Smooth muscle cell of the umbilical artery (primary cell): ENCODE measurements at places on chromosomes 5 and 9. TPM values are rescaled to one million over a fixed set of nuclear protein-coding genes. Genes with fewer than 3 reads are reported as not detected.

The PRSS3 gene
- total RNA-seq: 2.1 and 3.2 TPM in 2 replicates

The CCDC183 gene
- 0.30 and 0.32 TPM in 2 replicates for total RNA-seq

The OR1L4 gene
- total RNA-seq: not detected in 2 replicates

The SLC6A19 gene
- total RNA-seq: not detected in 2 replicates

The HRCT1 gene
- total RNA-seq: 0.30 and 0.51 TPM in 2 replicates

The CETN3 gene
- total RNA-seq: 16.6 and 20.2 TPM in 2 replicates

The TXNDC15 gene
- total RNA-seq: 211 and 316 TPM in 2 replicates

The ZNF883 gene
- total RNA-seq: 1.2 and 3.2 TPM in 2 replicates

The RPS23 gene
- total RNA-seq: 1,641 and 2,239 TPM in 2 replicates

The NPR3 gene
- total RNA-seq: 1.2 and 2.1 TPM in 2 replicates

The IFNA2 gene
- total RNA-seq: not detected in 2 replicates

The DBH gene
- not detected in 2 replicates for total RNA-seq

The PCDHGA11 gene
- 12.5 and 19.4 TPM in 2 replicates for total RNA-seq

The OLFM1 gene
- total RNA-seq: 2.4 and 2.9 TPM in 2 replicates

The AQP3 gene
- 0.42 and 0.59 TPM in 2 replicates for total RNA-seq

The LEAP2 gene
- 0.18 and 0.30 TPM in 2 replicates for total RNA-seq

The IRX1 gene
- not detected in 2 replicates for total RNA-seq

The PRDM9 gene
- not detected in 2 replicates for total RNA-seq

The LCN6 gene
- total RNA-seq: not detected in 2 replicates

The BHMT gene
- not detected in 2 replicates for total RNA-seq

The DRD1 gene
- total RNA-seq: under 0.01 TPM in 1 of 2 replicates, not detected in the other

The IFNA13 gene
- not detected in 2 replicates for total RNA-seq

The ALDH1B1 gene
- total RNA-seq: 39.5 and 62.5 TPM in 2 replicates

The FOXI1 gene
- not detected in 2 replicates for total RNA-seq

The POU5F2 gene
- 0.89 and 1.2 TPM in 2 replicates for total RNA-seq

The CORO2A gene
- total RNA-seq: 0.30 and 0.37 TPM in 2 replicates

The GPR21 gene
- total RNA-seq: 0.89 and 0.97 TPM in 2 replicates

The IRX4 gene
- total RNA-seq: not detected in 2 replicates

The IL4 gene
- not detected in 2 replicates for total RNA-seq

The SH3TC2 gene
- total RNA-seq: 1.2 TPM in 2 replicates

The MLANA gene
- total RNA-seq: 0.05 TPM in 1 of 2 replicates, not detected in the other

The PPP3R2 gene
- not detected in 2 replicates for total RNA-seq

The SPATA31E1 gene
- not detected in 2 replicates for total RNA-seq

The AIF1L gene
- total RNA-seq: 0.09 and 0.30 TPM in 2 replicates

The KIF4B gene
- total RNA-seq: 0.09 TPM in 1 of 2 replicates, not detected in the other

The GABBR2 gene
- total RNA-seq: 0.55 and 0.89 TPM in 2 replicates

The PCDH1 gene
- total RNA-seq: 0.60 and 0.89 TPM in 2 replicates

The HOMER1 gene
- total RNA-seq: 10.1 and 15.8 TPM in 2 replicates

The ADRB2 gene
- total RNA-seq: 0.18 and 0.30 TPM in 2 replicates

The PIP5KL1 gene
- total RNA-seq: 1.5 and 2.3 TPM in 2 replicates

The SPINK13 gene
- total RNA-seq: not detected in 2 replicates

The FBP2 gene
- total RNA-seq: not detected in 2 replicates

The FUT7 gene
- under 0.01 TPM in 1 of 2 replicates, not detected in the other for total RNA-seq

The AK6 gene
- 35.3 and 59.0 TPM in 2 replicates for total RNA-seq

The LNPEP gene
- 38.9 and 57.8 TPM in 2 replicates for total RNA-seq

The NR2F1-AS1 gene
- 15.4 and 17.1 TPM in 2 replicates for total RNA-seq

The ARL14EPL gene
- not detected in 2 replicates for total RNA-seq

The TAF11L5 gene
- not detected in 2 replicates for total RNA-seq

The OCLN gene
- 0.59 and 0.74 TPM in 2 replicates for total RNA-seq

The STC2 gene
- 197 and 487 TPM in 2 replicates for total RNA-seq

The MTMR12 gene
- total RNA-seq: 14.8 and 25.5 TPM in 2 replicates

The HTR1A gene
- not detected in 2 replicates for total RNA-seq

The LIX1 gene
- total RNA-seq: 0.89 TPM in 1 of 2 replicates, not detected in the other

The PCDHGC4 gene
- total RNA-seq: 2.4 and 3.5 TPM in 2 replicates

The SSNA1 gene
- 51.0 and 65.9 TPM in 2 replicates for total RNA-seq
